Activated naive CD8-positive, alpha-beta T cell treated with anti-CD3 and anti-CD28 coated beads, Interleukin-2, amount 50 U/mL, for 24 hours (primary cell): ENCODE measurements at places on chromosomes 1 and 21.

DNA sequence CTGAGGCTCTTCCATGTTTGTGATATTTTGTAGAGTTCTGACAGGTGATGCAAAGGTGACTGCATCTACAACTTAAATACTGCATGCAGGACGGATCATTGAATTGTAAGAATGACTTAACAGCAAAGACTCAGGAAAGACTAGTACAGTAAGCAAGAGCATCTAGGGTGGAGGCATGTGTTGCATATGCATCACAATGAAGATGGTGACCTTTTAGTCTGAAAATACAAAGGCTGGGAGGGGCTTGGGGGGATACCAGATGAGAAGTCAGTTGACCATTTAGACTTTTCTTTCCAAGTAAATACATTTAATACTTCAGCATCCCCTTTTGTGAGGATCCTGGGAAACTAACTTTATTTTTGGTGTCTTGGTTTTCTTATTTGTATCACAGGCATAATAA lies 145.5 kb downstream of the NUF2 start:
- DNase-seq, result no peak

- no peak for DNase-seq
Observed at GRCh38 chr1:220894924-220895256, 15.6 kb downstream of the HLX start.

- DNase-seq, result no peak
Observed at GRCh38 chr1:26130695-26131094, 19.1 kb downstream of the PDIK1L start.

GRCh38 chr1:18288722-18289121 lies 181.1 kb downstream of the IGSF21 start:
- no peak for DNase-seq

GRCh38 chr1:169941982-169942830 lies 48.5 kb upstream of the SCYL3 start:
- DNase-seq, result no peak

DNA sequence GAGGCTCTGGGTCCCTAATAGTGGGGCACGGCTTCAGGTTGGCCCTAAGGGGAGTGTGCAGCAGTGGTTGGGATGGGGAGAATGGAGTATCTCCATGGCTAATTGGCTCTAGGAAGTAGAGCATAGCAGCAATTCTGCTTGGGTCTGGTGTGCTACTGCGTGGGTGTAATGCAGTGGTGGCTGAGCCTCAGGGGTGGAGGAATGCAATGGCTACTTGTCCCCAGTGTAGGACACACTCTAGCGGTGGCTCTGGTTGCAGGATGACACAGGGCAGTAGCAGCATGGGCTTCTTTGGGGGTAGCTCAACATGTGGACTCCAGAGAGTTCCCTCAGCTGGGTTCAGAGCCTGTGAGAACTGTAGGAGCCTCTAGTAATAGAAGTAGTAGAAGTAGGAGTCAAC lies 91.2 kb upstream of the FAM78B start:
- no peak for DNase-seq

DNA sequence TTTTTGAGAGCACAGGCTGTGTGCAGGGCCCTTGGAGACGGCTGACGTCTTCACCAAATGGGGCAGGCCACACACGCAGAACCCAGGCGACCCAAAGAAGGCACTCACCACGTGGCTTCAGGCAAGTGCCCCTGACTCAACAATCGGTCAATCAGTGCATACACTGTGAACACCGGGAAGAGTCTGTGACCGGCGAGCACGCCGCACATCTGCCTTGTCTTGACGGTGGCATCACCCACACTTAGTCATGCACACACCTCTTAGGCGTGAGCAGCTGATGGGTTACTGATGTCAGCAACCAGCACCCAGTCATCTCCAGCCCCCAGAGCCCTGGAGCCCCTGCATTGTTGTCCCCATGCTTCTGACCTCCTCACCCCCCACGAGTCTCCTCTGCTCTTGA lies 4.9 kb upstream of the LRRC3 start:
- no peak for DNase-seq

- no peak for DNase-seq
Observed at GRCh38 chr1:39089931-39090521, 63.9 kb downstream of the NDUFS5 start.

DNA sequence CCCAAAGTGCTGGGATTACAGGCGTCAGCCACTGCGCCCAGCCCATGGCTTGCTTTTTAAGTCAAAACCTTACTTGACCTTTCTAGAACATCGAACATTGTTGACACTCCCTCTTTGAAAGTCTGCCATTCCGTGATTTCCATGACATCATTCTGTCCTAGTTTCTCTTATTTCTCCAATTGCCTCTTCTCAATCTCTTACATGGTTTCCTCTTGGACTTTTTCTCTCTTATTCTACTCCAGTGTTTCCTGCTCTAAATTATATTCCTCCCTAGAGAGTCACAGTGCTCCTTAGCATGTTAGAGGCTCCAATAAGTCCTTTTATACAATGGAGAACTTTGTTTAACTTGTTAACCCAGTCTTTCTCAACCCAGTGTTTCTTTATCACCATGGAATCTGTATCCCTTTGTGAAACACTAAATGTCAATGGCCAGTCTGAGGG lies 25.5 kb downstream of the JAM2 start:
- DNase-seq, result no peak

GRCh38 chr1:84143796-84144565 lies at the start of gene PRKACB:
Gene PRKACB, plus strand, starts transcription at chr1:84144271. Its CDS starts 91 bp downstream, at chr1:84144362.
- DNase-seq, result no peak

GRCh38 chr1:115557715-115558114 lies 84.1 kb upstream of the VANGL1 start:
- no peak for DNase-seq

GRCh38 chr1:225757927-225758656 lies 19.5 kb upstream of the SRP9 start:
- DNase-seq, result no peak

DNA sequence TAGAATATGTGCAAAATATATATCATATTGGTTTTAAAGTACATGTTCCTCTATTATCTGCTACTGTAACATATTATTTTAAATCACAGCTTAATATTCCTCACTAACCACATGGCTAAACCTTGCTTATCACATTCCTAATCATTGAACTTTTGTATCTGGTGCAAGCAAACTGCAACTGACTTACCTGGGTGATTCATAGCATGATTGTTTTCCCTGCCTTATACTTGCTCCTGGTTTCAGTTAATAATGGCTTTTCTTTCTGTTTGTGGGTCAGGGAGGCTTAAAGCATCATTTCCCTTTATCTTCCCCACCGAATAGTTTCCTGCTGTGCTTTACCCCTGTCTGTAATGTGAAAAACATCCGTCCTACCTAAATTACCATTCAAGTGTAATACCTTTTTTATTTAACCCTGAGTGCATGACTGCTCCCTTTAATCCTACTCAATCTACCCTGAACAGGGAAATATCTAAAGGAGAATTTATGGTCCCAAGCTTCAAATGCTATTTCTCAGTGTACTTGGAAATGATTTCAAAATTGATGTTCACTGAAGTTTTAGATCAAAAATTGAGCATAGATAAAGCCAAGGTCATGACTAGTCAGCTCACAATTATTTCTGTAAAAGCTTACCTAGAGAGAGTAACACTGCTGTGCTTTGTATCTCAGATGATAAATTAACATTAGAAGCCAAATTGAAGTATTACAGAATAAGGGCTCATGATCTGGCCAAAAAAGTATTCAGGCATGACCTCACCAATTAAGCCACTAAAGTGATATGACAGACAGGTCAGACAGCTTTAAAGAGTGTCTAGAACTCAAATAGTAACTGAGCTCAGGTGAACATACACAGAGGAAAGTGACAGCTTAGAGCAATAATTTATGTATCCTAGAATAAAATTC lies 507.1 kb downstream of the BRINP3 start:
- DNase-seq, result no peak

DNA sequence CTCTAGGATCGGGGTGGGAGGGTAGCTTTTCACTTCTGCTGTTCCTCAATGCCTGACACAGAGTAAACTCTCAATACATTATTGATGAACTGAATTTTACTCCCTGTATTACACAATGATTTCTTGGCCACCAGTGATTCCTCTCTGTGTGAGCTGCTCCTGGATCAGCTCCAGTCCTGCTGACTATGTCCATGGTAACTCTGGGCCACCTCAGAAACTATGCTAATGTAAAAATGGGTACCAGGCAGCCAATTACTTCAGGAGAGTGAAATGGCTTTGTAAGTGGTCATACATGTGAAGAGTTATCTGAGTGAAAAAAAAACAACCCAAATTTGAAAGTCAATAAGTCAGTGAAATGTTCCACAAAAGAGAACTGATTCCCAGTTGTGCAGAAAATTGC lies 311.0 kb downstream of the KCNH1 start:
- no peak for DNase-seq

DNA sequence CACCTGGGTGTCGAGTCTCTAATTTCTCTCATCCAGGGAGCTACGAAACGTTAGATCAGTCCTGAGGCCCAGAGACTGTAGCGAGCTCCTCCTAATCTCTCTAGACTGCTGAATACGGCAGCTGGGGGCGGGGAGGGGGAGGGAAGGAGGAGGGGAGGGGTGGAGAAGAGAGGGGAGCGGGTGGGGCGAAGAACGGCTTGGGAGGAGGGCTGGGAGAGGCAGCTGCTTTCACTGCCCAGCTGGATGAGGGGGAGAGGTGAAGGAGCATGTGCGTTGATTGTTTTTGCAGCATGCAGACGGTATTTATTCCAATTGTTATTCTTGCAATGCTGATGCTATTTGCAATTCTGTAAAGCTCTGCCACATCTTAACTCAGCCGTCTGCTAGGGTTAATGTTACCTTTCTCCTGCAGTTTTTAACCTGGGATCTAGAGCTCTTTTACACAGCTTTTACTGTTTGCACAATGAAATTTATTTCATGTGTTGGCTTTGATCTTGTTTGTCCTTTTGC lies 790 bp downstream of the DNAJC6 start:
- DNase-seq, result no peak

- no peak for DNase-seq
Observed at GRCh38 chr1:115262886-115263285, 75.2 kb downstream of the NGF start.

GRCh38 chr1:12339811-12340543 lies 110.1 kb downstream of the VPS13D start:
- DNase-seq, result no peak

GRCh38 chr1:102435483-102435882 lies 438.8 kb upstream of the OLFM3 start:
- DNase-seq, result no peak
